Activated naive CD4-positive, alpha-beta T cell treated with anti-CD3 and anti-CD28 coated beads for 36 hours (primary cell): ENCODE measurements at places on chromosomes 16 and 17. TPM values are rescaled to one million over a fixed set of nuclear protein-coding genes. Genes with fewer than 3 reads are reported as not detected.

DNA sequence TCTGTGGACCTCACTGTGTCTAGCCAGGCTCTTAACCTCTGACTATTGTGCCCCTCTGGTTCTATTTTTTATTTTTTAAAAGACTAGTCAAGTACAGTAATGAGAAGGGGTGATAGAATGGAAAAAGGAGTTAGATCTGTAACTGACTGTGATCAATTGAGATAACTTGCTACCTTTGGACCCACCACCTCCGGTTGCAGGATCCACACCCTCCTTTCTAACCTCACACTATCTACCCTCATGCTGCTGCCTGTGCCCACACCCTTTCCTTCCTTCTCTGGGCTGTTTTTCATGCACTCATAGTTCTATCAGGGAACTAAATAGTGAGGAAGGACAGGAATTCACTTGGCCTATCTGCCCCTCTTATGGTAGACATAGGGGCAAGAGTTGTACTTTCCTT lies 172.3 kb downstream of the KATNIP start:
- DNase-seq = no peak

DNA sequence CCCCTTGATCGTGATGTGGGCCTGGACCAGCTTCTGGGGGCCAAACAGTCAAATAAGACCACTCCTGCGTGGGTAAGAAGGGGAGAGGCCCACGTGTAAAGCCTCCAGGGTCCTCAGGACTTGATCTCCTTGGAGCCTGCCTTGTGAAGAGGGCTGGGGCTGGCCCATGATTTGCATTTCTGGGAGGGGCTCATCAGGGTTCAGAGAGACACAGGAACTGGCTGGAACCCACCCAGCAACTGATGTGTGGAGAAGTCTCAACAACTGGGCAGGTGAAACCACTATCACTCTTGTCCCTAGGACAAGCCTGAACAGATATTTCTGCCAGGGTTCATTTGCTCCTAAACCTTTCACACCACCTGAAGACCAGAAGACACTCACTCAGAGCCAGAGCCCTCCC lies 214.7 kb downstream of the ZNF423 start:
- DNase-seq = no peak

DNA sequence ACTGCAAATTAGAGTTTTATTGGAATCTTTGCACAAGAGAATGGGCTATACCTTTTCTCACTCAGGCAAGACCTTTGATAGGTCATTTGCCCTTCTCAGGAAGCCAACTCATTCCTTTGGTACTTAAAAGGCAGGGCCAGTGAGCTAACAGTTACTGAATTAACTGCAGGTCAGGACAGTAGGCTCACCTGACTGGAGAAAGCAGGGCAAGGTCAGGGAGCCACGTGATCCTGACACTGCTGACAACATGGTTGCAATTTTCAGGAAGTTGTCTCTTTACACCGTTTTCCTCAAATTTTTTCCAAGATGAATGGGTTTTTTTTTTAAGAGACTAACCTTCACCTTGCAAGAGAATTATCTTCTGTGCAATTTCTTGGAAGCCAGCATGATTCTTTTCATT lies 21.1 kb downstream of the CPSF4L start:
- DNase-seq = no peak

- DNase-seq = no peak
Measured at GRCh38 chr16:54970016-54970415, 39.4 kb downstream of the IRX5 start.

DNA sequence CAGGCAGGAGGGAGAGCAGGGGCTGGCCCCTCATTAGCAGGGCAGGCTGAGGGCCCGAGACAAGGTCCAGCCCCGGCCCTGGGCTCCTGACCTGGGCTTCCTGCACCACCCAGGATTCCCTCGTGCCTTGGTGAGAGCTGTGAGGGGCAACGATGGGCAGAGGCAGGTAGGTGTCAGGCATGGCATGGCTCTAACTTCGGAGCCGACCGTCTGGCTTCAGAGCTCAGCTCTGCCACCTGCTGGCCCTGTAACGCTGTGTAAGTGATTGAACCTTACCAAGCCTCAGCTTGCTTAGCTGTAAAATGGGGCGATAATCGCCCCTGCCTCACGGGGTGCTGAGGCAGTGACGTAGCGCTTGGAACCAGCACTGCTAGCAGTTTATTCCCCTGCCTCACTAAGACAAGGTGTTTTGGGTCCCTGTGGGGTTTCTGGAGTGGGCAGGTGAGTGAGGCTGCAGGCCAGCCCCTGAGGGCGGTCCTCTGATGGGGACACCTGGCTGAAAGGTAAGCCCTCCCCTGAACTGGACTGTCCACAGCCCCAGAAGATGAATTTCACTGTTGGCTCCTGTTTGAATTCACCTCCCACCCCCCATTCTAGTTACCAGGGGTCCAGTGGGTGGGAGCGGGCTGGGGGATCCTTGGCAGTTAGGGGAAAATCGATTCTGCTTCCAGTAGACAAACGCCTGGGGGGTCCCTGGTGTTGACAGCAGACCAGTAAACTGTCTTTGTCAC lies 184.8 kb upstream of the GSE1 start:
- DNase-seq = peak; percentile 64

GRCh38 chr16:7185689-7186088 lies 147.0 kb upstream of the RBFOX1 start:
- no peak for DNase-seq

- DNase-seq = peak; percentile 56
Measured at GRCh38 chr16:24036614-24037013, 200.8 kb downstream of the PRKCB start.

DNA sequence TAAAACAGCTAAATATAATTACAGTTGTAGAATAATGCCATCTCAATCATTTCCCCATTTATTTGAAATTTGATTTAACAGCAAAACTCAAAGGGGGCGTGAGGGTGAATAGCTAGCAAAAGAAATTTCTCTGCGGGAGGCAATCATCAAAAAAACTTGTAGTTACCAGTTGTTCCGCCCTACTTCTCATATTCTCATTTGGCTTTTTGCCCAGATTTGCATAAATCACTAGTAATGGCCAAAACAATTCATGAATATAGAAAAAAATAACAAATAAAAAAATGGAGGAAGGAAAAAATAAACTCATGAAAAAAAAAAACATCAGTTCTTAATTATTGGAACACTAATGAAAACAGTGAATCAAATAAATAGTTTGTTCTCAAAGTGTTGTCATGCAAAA lies 722.6 kb upstream of the KIF2B start:
- DNase-seq = no peak

Gene UNC45B
- 0.05 TPM for total RNA-seq

Gene KRTAP9-2
- total RNA-seq = not detected
